Activated gamma-delta T cell treated with Interleukin-2 at 50 U/mL for 16 hours (primary cell): ENCODE measurements at places on chromosomes 12 and 14.

- no peak for DNase-seq
Observed at GRCh38 chr14:69763761-69764510, 3.0 kb upstream of the SRSF5 start.

- no peak for DNase-seq
Observed at GRCh38 chr14:49209416-49209815, 376.8 kb downstream of the RPS29 start.

- no peak for DNase-seq
Observed at GRCh38 chr14:68166731-68167382, 347.3 kb downstream of the RAD51B start.

DNA sequence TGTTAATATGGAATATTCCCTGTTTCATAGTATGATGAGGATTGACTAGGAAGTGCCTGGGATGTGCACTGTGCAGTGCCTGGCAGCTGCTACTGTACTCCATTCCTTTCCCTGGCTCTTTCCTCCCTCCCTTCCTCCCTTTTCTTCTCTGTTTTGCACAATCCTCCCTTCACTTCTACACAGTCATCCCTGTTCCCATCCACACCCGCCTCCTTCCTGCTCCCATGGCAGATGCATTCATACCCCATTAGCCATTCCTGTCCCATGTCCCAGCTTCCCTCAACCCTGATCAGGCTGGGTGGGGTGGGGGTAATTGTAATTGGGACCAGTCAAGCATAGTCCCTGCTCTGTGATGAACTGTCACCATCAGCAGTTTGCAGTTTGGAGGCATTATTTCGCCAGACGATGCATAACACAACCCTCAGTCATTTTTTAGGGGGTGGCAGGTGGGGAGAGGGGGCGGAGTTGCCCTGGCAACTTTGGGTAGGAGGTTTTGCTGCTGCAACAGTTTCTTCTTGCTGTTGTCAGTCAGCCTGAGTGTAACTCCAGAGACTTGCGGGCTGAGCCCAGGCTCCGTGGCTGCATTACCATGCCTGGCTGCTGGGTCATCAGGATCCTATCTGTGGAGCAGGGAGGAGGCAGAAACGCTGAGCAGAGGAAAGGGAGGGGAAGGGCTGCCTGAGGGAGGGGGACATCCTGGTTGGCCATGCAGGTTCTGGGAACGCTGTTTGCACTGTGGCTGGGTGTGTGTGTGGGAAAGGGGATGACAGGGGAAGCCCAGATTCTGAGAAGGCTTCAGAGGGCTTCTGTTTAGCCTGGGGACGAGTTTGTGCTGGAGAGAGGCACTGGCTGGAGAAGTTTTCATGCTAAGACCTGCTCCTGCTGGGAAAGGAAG, 4.1 kb upstream of the KRT84 start:
- no peak for DNase-seq

DNA sequence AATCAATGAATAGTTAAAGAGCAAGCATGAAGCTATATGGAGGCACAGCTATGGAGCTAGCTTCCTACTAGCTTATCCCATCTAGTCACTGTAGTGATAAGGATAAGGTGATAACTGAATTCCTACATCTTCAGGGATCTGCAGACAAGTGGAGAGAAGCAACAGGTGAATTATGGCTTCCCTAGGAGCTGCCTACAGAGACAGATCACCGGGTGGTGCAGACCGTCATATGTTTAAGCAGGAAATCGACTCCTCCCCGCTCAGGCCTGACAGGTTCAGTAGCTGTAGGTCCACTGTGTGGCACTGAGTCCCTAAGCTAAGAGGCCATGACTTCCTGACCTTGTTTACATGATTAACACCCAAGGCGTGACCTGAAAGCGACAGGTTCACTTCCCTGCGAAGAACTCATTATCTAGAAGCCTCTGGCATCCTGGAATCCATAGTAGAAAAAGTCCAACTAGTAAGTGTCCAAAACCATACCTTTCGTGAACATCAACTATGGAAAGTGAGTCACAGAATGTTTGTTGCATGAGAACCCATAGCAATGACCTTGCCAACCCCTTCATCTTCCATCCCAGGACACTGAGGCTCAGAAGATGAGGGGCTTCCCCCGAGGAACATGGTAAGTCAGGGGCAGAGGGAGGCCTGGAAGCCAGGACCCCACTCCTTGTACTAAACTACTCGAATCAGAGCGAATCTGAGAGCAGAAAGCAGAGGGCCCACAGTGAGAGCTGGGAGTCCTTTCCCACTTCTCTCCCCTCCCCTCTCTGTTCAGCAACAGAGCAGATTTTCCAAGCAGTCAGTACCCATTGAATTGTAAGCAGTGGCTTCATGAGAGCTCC, 75.4 kb upstream of the CCND2 start:
- DNase-seq, result no peak

DNA sequence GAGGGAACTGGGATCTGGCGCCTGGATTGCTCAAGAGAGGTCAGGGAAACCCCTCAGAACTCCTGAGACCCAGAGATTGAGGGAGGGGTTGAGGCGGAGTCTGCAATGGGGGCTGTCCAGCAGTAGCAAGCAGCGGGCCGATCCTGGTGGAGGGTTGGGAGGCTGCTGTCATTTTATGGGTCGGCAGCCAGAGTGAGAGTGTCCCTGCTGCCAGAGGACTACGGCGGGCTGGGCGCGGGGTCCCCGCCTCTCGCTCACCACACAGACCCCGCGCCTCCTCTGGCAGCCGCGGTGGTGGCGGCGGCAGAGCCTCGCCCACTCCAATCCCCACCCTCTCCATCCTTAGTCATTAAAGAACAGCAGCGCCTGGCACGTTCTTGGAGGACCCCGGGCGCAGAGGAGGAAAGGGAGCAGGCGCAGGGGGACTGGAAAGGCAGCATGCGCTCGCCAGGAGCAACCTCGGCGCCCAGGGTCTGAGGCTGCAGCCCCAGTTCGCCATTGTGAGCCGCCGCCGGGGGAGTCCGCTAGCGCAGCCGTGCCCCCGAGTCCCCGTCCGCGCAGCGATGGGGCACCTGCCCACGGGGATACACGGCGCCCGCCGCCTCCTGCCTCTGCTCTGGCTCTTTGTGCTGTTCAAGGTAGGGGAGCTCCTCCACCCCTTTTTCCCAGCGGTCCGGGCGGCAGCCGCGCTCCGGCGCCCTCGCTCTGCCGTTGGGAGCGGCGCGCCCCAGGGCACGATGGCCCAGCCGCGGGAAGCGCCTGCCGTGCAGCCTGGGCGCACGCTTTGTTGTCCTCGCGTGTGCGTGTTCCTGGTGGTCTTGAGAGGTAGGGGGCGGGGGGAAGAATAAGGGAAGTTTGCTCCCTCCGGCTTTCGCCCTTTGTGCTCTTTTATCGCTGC, at the start of gene PTPRO:
TSS of gene PTPRO (plus strand) at position 345 of the 898 bp plus-strand sequence.
- no peak for DNase-seq

GRCh38 chr14:68973639-68974038, 5.5 kb downstream of the ACTN1 start:
- DNase-seq, result no peak

DNA sequence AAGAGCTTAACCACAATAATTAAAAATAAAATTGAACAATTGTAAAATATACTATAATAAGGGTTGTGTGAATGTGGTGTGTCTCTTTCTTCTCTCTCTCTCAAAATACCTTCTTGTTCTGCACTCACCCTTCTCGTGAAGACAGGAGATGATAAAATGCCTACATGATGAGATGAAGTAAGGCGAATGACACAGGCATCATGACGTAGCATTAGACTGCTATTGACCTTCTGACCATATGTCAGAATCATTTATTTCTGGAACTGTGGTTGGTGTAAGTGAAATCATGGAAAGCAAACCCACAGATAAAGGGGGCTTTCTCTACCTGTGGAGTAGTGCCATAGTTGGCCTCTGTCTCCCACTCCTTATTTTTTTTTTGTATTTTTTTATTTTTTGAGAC, 37.8 kb upstream of the NUAK1 start:
- no peak for DNase-seq

- DNase-seq, result no peak
Observed at GRCh38 chr14:98293576-98293975, 978.4 kb downstream of the BCL11B start.

DNA sequence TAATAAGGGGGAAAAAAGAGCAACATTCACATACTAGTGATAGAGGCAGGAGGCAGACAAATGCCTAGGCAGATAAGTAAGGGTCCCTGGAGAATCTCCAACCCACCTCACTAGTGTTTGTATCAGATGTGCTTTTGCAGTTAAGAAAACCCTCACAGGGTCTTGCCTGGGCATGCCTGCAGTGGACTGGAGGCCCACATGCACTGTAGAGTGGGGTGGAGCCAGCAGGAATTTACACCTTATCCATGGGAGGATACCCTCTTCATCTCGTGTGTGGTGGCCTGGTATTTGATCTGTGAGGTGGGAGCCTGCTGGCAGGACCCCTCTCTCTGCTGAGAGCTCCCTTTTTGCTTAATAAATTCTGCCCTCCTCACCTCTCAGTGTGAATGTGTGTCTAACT, 238.0 kb upstream of the SLC16A7 start:
- no peak for DNase-seq

DNA sequence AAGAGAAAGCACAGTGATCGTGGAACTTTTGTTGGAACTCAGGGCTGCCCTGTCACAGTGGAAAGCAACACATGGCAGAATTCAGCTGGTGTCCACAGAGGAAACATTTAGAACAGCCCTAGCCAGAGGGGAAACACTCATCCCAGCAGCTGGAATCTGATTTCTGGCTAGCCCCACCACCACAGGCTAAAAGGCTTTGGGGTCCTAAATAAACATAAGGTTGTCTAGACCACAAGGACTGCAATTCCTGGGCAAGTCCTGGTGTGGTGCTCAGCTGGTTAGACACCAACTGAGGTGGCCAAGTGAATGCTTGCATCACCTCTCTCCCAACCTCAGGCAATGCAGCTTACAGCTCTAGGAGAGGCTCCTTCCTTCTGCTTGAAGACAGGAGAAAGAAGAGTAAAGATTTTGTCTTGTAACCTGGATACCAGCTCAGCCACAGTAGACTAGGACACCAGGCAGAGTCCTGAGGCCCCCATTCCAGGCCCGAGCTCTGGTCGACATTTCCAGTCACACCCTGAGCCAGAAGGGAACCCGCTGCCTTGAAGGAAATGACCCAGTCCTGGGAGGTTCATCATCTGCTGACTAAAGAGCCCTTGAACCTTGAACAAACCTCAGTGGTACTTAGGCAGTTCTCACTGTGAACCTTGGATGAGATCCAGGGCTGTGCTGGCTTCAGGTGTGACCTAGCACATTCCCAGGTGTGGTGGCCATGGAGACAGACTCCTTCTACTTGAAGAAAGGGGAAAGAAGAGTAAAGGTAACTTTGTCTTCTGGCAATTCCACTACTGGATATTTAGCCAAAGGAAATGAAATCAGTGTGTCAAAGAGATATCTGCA, 85.4 kb upstream of the PLXNC1 start:
- DNase-seq, result no peak

GRCh38 chr12:1838205-1838993, 18.0 kb downstream of the LRTM2 start:
- DNase-seq, result no peak

DNA sequence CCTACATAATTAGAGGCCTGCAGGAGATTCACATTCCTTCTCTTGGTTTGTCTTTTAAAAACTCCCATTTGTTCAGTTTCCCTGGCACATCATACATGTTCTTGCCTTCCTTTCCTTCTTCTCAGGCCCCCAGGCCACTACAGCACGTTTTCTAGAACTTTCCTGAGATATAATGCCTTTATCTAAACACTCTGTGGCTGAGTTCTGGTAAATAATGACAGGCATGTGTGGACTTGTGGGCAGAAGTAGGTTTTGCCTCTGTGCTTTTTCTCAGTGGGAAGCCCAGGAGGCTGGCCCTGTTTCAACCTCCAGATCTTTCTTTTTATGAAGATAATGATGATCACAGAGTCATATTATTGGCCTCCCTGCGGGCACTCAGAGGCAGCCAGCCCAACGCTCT, 117.2 kb downstream of the TMX1 start:
- DNase-seq, result no peak

DNA sequence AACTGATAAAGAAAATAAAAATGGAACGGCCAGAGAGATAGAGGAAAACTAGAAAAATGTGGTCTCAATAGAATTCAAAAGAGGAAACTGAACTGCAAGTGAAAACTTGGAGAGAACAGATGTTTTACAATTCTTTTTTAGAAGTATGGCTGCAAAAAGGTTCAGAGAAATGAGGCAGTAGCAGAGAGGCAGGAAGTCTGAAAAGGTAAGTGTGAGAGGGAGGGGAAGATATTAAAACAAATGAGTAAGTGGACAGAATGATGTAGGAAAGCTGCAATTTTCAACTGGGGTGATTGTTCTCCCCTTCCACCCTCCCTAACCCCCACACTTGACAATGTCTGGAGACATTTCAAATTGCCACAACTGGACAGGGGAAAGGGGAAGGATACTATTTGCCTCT, 12.9 kb downstream of the BTBD7 start:
- no peak for DNase-seq

DNA sequence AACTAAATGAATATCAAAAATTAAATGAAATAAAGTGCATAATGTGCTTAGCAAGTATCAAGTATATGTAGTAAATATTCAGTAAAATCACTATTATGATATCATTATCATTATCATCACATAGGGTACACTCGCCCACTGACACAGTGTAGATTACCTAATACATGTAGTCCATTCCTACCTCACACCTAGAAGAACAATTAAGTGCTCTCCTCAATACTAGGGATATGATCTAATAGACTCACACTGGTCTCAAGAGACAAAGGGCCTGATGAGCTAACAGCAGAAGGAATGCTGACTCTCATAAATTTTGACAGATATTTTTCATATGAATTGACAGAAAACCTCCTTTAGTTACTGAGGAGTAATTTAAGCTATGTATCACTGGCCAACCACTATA, 29.1 kb downstream of the FSCB start:
- DNase-seq, result no peak

GRCh38 chr14:41130274-41130673, 476.4 kb upstream of the LRFN5 start:
- no peak for DNase-seq

- no peak for DNase-seq
Observed at GRCh38 chr14:54920052-54920451, 17.4 kb upstream of the GCH1 start.

GRCh38 chr12:116473416-116473815, 85.8 kb upstream of the MAP1LC3B2 start:
- no peak for DNase-seq

- no peak for DNase-seq
Observed at GRCh38 chr12:18643681-18644080, 94.1 kb downstream of the PLCZ1 start.

- DNase-seq, result no peak
Observed at GRCh38 chr14:41230683-41231082, 376.0 kb upstream of the LRFN5 start.

DNA sequence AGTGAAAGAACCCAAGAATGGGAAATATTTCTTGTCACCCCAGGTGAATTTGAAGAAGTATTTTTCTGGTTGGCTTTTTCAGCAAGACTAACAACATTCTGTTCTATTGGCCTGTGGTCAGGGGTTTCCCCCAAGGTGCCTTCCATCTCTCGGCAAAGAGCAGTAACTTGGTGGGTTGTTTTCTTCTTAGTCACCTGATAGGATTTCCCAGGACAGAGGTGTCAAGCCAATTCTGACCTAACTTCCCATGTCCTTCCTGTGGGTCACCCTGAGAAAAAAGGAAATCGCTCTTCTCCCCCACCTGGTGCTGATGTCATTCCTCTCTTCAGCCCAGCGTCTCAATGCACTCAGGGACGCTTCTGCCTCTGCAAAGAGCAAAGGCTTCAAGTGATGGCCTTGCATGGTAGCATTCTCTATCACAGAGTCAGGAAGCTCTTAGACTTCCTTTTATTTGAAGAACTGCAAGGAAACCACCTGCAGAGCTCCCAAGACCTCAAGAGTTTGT, 16.1 kb upstream of the IFNG start:
- peak; percentile 59 for DNase-seq
